ENCODE measurements at places on chromosomes 6 and 20.

DNA sequence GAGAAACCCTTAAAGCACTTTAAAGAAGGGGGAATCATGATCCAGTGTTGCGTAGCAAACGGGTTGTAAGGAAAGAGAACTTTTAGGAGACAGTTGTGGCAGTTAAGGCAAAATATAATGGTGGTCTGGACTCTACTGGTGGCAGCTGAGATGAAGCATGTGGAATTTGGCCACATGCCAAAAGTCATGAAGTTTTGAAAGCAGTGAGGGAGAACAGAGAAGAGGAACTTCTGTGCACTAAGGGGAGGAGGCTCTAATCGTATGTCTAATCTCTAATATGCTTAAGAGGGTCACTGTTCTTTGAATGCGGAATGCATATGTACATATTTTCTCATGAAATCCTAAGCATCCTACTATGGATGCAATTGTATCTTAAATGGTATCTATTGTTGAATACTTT is 91.5 kb downstream of the RIMS1 start:
- DNase-seq, result no peak

- DNase-seq, result no peak
Observed at GRCh38 chr20:19975901-19976300, 41.3 kb upstream of the NAA20 start.

- no peak for DNase-seq
Observed at GRCh38 chr20:10470276-10470675, 35.2 kb downstream of the SLX4IP start.

GRCh38 chr6:153511896-153512496 is 380.9 kb upstream of the RGS17 start:
- no peak for DNase-seq

DNA sequence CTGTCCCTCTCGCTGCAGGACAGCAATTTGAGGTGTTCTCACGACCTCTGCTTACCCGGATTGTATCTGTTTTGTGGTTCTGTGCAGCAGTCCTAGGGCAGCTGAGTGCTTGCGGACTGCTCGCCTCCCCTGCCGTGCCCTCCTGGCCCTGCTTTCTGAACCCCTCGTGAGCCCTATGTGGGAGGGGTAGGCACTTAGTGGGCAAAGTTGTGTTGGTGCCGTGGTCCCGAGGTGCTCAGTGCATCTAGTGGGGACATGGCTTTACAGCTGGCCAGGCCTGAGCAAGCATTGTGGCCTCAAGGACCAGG is 5.2 kb downstream of the TMEM181 start:
- no peak for DNase-seq

Measured in T-helper 2 cell (primary cell).